ENCODE measurements at places on chromosomes 12 and 14. TPM values are rescaled to one million over a fixed set of nuclear protein-coding genes. Genes with fewer than 3 reads are reported as not detected.

The SPRYD4 gene
- 4.2 TPM for total RNA-seq

The TTC8 gene
- 13.8 TPM for total RNA-seq

The AMIGO2 gene
- total RNA-seq: 4.9 TPM

DNA sequence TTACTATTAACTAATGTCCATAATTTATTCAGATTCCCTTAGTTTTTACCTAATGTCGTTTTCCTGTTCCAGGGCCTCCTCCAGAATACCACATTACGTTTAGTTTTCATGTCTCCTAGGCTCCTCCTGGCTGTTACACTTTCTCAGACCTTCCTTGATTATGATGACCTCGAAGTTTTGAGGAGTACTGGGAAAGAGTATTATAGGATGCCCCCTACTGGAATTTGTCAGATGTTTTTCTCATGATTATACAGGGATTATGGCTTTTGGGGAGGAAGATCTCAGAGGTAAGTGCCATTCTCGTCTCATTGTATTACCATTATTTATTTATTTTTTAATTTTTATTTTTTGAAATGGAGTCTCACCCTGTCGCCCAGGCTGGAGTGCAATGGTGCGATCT lies 17.7 kb upstream of the C1S start:
- H3K27ac ChIP-seq: no peak overlapping the region
- no peak overlapping the region for H3K4me3 ChIP-seq
- H3K4me1 ChIP-seq: peaks cover 12% of the 10 kb centered on the region
- no peaks in the 10 kb centered on the region for H3K27me3 ChIP-seq

DNA sequence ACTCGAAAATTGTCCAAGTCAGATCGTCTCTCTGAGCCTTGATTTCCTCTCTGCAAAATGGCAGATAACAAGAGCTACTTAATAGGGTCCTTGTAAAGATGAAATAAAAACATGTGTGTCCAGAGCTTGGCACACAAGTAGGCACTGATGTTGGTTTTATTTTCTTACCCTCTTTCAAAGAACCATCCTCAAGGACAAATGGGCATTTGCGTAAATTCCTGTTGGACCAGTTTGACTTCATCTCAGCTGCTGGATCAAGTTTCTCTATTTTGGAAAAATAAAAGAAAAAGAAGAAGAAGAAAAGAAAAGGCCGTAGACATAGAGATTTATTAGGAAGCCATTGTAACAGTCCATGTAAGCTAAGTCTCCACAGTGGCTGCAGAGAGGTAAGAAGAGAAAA lies 47.2 kb downstream of the MAP1LC3B2 start:
- H3K27me3 ChIP-seq: peaks cover 2% of the 10 kb centered on the region
- no peak overlapping the region for H3K27ac ChIP-seq
- H3K4me3 ChIP-seq: peak overlapping the region; percentile 1
- H3K36me3 ChIP-seq: peaks cover 12% of the 10 kb centered on the region
- peaks cover 54% of the 10 kb centered on the region for H3K4me1 ChIP-seq

DNA sequence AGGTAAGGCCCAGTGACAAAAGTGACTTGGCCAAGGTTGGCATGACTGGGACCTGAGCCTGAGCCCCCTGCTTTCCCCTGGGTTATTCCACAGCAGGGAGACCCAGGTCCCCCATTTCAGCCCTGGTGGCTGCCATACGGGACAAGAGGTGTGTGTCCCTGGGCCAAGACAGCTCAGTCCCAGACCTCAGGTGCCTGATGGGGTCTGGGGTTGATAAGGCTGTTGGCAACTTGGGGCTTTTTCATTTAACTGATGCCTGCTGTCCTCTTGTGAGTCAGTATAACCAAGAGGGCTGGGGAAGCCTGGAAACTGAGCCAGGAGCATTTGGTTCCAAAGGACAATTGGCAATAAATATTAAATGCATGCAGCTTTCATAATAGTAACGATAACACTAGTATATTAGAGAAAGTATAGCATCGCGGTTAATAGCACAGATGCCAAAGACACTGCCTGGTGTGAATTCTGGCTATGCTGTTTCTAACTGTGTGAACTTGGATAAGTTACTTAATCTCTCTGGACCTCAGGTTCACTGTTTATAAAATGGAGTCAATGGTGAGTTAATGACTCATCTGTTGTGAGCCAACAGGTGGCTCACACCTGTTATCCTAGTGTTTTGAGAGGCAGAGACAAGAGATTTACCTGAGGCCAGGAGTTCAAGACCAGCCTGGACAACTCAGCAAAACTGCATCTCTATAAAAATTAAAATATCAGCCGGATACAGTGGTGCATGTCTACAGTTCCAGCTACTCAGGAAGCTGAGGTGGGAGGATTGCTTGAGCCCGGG lies 898 bp downstream of the SDSL start:
- peaks cover 16% of the 10 kb centered on the region for H3K4me1 ChIP-seq
- no peak for DNase-seq
- no peaks in the 10 kb centered on the region for H3K36me3 ChIP-seq
- no peak overlapping the region for H3K27ac ChIP-seq
- no peaks in the 10 kb centered on the region for H3K27me3 ChIP-seq

- peaks cover 5% of the 10 kb centered on the region for H3K27me3 ChIP-seq
- DNase-seq: no peak
- peaks cover 23% of the 10 kb centered on the region for H3K36me3 ChIP-seq
- H3K27ac ChIP-seq: no peak overlapping the region
Observed at GRCh38 chr12:31872831-31873604, 86.2 kb upstream of the RESF1 start.
